NCI-H2081 (cell line): ENCODE measurements at places on chromosomes 3 and 15.

DNA sequence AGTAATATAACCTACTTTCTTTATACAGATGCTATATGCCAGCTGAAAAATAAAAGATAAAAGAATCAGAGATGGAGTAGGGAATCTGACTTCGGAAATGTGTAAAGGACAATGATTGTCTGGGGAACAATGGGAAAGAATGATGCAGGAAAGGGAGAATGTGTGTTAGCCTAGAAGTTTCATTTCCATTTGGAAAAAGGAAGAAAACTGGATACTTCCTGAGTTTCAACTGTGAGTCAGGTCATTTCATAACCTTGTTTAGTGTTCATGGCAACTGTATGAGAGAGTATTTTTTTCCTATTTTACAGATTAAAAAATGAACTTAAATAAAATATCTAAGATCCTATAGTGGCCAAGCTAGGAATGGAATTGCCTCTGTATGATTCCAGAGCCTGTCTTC lies 261.3 kb upstream of the NECTIN3 start:
- DNase-seq: no peak

DNA sequence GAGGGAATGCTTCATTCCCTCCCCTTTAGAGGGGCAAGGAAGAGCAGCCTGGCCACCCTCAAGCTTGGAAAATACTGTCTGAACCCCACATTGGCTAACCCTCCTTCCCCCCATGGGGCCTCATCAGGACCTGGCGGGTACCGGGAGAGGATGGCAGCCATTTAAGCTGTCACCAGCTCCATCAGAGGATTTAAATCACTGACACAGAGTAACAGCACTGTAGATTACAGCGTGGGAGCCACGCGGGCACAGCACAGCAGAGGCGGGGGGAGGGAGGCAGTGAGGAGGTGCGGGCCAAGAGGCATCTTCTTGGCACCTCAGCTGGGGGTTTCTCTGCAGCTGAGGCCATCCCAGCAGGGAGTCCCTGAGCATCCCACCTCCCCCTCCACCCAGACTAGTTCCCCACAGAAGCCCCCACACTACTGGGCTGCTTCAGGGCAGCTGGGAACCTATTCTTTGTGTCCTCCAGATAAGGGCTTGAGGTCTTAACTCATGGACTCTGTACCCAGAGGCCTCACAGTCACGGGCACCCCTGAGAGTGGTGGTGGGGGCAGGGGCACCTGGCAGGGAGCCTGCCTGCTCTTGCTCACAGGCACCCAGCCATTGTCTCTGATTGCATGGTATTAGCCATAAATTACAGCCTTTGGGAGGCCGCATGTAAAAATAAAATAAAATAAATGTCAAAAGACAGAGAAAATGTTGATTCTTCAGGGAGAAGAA lies 21.9 kb upstream of the CACNA2D2 start:
- peak; percentile 15 for DNase-seq

GRCh38 chr3:49903451-49904424 lies at the start of gene MST1R:
TSS of gene MST1R (minus strand) at chr3:49903873. CDS start at chr3:49903609, 264 bp downstream.
- DNase-seq: peak; percentile 86

- DNase-seq: no peak
These were observed 89.8 kb downstream of the SEMA5B start for GRCh38 chr3:122937745-122938144.

- DNase-seq: no peak
These were observed 50.4 kb downstream of the ADAM10 start for GRCh38 chr15:58698887-58699641.

DNA sequence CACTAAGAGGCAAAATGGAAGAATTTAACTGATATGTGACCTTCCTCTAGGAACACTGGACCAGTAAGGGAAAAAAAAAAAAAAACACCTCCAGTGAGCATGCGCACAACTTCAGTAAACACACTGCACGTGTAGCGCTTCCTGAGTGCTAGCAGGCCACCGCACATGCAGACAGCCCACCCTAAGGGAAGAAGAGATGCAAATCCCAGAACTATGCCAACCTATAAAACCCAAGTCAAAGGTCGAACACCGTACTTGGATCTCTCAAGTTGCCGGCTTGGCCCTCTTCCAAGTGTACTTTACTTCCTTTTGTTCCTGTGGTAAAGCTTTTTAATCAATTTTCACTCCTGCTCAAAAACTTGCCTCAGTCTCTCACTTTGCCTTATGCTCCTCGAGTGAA lies 64.5 kb upstream of the CADPS start:
- DNase-seq: no peak

- DNase-seq: no peak
These were observed 312.2 kb upstream of the ZNF717 start for GRCh38 chr3:76097589-76097969.
